ENCODE measurements at places on chromosomes 7 and 10.

GRCh38 chr10:100864978-100865377 lies 47.8 kb upstream of the SLF2 start:
- DNase-seq: no peak

GRCh38 chr7:47304727-47305719 lies 276.9 kb downstream of the TNS3 start:
- no peak for DNase-seq

GRCh38 chr7:17355050-17355449 lies 56.6 kb downstream of the AHR start:
- no peak for DNase-seq

DNA sequence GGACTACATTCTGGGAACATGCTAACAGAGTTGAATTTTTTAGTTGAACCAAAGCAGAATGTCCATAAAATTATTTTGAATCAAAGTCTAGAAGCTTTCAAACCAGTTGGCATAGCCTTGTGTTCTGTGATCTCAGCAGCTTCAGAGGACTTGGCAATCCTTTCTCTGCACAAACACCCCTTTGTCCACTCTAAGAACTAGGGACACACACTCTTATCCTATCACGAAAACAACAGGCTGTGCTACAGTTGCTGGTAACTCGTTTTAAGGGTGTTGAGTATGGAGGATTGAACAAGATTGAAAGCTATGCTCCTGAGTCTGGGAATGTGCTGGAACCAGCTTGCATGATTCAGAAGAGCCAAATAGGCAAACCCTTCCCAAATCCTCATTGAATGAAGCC lies 76.4 kb upstream of the PRSS58 start:
- no peak for DNase-seq

DNA sequence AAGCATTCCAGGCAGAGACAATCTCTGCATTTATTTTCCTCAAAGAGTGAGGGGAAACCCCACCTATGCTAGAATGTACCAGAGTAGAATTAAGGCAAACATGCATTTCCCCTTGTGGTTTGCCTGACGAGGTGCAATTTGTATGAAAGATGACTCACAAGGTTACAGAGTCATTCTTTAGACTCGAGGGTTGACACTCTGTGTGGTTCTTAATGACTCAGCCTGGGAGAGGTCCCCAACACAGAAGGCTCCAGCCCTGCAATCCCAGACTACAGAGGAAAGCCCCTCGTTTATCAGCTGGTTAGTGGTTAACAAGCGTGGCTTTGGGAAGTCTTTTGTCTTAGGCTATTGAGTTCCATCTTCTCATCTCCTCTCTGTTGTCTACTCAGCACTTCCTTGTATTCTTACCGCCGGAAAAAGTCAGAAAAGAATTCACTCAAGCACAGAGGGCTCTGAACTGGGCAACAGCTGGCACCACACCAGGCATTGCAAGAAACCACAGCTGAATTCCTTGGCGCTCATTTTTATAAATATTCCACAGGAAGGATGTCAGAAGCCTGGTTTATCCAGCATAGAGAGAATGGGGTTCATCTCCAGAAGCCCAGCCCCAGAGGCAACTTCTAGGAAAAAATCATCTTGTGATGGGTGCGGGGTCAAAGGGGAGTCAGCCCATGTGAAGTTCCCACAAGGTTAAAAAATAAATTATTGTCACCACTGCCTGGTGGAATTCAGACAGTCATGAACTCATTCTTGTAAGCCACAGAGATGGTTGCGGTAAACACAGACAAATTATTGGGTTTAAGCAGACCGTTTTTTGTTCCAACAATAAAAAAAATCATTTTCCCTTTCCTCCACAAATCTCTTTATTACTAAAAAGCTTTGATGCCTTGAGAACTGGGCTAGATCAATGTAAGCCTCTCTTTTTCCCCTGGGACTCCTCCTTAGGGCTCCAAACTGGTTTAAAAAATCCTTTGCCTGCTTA lies 24.5 kb upstream of the SVIL start:
- peak; percentile 72 for DNase-seq

DNA sequence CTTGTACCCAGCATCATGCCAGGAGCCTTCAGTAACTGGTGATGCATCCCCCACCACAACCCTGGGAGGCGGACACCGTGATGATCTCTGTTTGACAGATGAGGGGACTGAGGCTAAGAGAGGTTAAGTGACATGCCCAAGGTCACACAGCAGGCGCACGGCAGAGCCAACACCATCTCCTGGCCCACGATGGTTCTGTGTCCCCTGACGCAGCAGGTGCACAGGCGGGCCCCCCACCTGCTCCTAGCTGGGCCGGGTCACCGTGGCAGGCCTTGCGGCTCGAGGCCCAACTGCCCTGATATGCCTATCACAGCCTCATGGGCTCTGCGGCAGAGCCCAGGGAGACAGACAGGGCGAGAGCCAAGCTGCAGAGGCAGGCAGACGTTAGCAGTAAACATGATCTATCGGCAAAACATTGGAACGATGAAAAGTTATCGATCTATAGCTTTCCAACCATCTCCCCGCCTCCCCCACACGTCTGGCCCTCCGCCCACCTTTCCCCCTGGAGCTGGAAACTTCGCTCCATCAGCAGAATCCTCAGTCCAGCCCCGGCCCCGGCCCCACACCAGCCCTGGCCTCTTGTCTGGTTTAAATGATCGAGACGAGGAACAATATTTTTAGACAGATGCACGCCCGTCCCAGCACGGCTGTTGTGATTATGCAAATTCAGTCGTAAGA lies 65.9 kb downstream of the ELFN1 start:
- DNase-seq: no peak

DNA sequence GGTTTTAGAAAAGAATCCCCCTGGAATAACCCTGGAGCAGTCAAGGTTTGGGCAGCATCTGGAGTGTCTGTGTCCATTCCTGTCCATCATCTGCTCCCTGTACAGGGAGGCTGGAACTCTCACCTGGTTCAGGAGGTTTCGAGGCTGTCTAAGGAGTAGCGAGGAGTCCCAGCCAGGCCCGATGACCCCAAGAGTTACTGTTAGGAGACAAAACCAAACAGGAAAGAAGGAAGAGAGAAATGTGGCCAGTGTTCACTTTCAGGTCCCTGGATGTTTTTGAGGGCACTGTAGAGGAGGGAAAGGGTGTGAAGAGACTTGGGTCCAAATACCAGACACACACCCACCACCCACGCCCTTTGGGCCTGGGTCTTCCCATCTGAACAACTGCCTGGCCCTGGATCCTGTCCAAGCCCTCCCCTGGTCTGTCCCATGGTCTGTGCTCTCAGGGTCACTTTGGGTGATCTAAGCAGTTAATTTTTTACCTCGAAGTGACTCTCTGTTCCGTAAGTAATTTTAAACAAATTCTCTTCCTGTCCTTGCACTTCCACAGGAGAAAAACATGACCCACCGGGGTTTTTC lies 117.1 kb downstream of the ZMIZ1 start:
- no peak for DNase-seq

- no peak for DNase-seq
Observed at GRCh38 chr7:38928506-38928905, 19.5 kb upstream of the VPS41 start.

- no peak for DNase-seq
Observed at GRCh38 chr7:22402250-22402649, 45.3 kb upstream of the RAPGEF5 start.

- no peak for DNase-seq
Observed at GRCh38 chr10:78435484-78436221, 402.0 kb downstream of the RPS24 start.

GRCh38 chr7:4040109-4040928 lies 641.8 kb upstream of the FOXK1 start:
- DNase-seq: no peak

DNA sequence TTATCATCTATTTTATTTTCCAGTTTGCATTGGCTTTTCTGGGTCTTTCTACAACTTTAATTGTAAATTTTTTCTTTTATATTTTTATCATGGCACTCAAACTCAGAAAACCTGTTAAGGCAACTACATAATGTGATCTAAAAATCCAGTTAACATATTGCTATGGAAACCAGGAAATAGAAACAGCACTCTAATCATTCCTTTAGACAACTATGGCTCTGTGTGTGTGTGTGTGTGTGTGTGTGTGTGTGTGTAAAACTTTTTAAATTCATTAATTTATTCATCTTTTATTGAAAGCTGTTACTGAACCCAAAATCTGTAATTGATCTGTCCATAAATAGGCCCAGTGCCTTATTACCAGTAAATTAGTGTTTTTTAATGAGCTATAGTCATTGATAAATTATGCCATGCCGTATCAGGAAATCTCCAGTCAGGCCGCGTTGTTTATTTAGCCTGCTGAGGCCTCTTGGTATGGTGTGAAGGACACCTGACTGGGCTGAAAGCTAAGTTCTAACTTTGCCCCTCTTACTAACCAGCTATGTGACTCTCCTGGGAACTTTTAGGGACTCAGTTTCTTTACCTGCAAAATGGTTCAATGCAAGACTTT lies 1.5 kb upstream of the MET start:
- DNase-seq: no peak

- no peak for DNase-seq
Observed at GRCh38 chr7:92808006-92808405, 28.4 kb downstream of the CDK6 start.

- no peak for DNase-seq
Observed at GRCh38 chr10:33817605-33818004, 483.1 kb upstream of the NRP1 start.

DNA sequence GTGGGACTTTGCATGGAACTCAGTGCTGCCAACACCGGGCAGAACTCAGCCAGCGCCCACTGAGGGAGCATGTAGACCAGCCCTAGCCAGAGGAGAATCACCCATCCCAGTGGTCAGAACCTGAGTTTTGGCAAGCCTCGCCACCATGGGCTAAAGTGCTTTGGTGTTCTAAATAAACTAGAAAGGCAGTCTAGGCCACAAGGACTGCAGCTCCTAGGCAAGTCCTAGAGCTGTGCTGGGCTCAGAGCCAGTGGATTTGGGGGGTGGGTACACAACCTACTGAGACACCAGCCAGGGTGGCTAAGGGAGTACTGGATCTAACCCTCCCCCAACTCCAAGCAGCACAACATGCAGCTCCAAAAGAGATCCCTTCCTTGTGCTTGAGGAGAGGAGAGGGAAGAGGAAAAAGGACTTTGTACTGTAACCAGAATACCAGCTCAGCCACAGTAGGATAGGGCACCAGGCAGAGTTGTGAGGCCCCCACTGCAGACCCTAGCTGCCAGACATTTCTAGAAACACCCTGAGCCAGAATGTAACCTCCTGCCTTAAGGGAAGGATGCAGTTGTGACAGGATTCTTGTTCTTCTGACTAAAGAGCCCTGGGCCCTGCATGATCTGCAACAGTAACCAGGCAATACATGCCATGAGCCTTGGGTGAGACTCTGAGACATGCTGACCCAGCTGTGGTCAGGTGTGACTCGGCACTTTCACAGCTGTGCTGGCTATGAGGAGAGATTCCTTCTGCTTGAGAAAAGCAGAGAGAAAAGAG lies 24.4 kb downstream of the GSDME start:
- no peak for DNase-seq

DNA sequence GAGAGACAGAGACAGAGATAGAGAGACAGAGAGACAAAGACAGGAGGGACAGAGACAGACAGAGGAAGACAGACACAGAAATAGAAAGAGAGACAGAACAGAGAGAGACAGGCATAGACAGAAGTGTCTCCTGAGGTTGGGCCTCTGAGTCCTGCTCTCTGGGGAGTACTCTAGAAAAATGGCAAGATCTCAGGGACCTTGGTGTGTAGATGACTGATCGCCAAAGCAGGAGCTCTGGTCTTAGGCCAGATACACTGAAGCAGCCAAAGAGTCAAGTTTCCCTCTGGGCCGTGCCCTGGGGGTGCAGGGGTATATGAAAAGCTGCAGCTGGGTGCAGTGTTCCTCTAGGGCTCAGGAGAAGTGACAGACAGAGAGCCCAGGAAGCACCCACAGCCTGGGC lies 176.6 kb upstream of the TNS3 start:
- no peak for DNase-seq
